CD4-positive, alpha-beta T cell treated with Interleukin-15 for 1 hour (primary cell): ENCODE measurements at places on chromosomes 16 and 17.

DNA sequence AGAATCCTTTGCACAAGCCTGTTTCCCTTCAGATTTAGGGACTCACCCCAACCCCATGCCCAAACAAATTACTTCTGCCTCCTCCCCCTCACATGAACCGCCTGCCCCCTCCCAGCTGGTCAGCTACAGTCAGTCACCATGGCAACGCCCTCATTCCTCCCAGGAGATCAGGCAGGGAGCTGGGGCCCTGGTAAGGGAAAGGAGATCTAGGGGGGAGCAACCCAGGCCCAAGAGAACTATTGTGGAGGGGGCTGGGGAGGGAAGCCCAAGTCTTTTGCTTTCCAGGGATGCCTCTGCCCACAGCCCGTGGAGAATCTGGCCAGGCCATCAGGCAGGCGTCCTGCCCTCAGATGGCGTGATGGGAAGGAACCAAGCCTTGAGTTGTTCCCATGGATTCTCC lies 2.8 kb downstream of the FAM171A2 start:
- DNase-seq = no peak

DNA sequence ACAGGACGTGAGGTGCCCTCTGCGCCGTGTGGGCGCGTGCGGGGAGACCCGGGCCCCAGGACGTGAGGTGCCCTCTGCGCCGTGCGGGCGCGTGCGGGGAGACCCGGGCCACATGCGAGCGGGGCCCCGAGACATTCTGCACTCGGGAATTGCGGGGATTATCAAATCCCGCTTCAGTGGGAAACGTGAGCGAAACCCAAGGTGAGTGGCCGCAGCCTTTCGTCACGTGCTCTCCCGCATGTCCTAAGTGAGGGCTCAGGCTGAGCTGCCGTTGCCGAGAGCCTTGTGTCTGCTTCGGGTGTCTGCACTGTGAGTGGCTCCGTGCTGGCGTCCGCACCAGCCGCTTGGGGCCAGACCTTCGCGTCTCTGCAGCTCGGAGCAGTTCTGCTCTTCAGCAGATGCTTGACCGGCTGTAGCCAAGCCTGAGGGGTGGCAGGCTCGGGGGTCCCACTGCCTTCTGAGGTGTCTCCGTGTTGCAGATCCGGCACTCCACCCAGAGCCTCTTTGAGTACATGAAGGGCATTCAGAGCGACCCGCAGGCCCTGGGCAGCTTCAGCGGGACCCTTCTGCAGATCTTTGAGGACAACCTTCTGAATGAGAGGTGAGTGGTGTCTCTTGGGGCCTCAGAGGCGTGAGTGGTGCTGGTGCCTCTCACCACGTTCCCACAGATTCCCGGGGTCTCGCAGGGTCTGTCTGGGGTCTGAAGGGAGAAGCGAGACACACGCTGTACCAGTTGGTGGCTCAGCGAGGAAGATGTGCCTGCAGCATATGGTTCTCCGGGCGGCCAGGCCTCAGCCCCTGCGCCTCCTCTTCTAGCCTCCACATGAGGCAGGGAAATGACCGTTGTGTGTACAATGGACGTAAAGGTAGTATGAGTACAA lies 90.5 kb upstream of the ZNF750 start:
- peak; percentile 15 for DNase-seq

DNA sequence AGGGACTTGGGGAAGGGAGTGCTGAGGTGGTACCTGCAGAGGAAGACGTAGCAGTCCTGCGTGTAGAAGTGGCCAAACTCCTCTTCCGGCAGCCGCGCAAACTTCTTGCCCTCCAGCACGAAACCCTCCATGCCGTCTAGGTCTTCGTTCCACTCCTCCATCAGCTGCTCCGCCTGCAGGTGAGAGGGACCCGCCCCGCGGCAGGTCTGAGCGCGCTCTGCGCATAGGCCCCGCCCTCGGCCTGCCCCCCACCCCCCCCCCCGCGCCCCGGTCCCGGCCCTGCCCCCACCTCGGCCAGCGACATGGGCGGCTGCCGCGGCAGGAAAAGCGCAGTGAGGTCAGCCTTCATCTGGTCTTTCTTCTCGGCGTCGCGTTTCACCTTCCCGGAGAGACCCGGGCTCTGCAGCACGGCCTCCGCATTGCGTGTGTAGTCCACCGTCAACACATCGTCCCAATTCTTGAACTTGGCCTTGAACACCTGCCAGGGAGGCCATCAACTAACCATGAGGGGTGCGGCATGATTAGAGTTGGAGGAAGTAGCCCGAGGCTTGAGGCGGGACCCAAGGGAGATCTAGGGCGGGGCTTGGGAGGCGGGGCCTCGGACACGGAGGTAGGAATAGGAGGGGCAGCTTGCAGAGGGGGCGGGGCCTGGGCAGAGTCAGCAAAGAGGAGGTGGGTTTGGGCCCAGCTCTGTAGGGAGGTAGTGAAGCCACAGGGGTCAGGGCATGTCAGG lies 11.5 kb downstream of the FLII start:
- peak; percentile 49 for DNase-seq

DNA sequence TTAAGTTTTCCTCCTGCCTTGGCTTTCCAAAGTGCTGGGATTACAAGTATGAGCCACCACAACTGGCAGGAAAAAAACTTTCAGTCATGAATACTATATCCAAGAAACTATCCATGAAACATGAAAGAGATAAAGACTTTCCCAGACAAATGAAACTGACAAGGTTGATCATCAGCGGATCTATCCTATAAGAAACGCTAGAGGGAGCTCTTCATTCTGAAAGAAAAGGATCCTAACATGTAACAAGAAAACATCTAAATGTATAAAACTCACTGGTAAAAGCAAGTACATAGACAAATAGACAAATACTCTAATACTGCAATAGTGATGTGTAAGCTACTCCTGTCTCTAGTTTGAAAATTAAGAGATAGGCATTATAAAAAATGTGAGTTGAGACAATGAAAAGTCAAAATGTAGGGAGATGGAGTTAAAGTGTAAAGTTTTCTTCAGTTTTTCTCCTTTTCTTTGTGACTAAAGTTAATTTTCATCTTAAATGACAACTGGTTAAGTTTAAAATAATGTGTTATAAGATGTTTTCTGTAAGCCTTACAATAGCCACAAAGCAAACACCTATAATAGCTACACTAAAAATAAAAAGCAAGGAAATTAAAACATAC lies 79.6 kb upstream of the TEKT1 start:
- DNase-seq = no peak

- DNase-seq = no peak
Measured at GRCh38 chr17:14316126-14316832, 15.4 kb downstream of the HS3ST3B1 start.

DNA sequence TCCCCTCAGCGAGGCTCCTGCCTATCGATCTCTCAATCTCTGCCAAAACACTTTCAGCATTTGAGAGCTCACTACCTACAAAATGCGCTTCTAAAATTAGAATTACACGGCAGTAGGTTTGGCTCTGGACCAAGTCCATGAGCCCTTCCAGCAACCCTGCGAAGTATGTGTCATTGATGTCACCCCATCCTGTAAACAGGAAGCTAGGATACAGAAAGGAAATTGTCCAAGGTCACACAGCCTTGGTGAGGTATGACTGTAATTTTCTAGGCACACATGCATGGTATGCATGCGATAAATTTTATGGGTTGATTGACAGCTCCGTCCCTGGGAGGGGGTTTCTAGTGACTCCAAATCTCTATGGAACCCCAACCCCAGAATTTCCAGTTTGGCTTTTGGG lies 330.3 kb upstream of the CDH5 start:
- DNase-seq = no peak

GRCh38 chr17:62790564-62790986 lies 17.5 kb downstream of the MARCHF10 start:
- no peak for DNase-seq

GRCh38 chr16:50857881-50858280 lies 116.0 kb downstream of the CYLD start:
- DNase-seq = no peak

GRCh38 chr17:28227316-28228108 lies 91.5 kb upstream of the TMEM97 start:
- DNase-seq = no peak

DNA sequence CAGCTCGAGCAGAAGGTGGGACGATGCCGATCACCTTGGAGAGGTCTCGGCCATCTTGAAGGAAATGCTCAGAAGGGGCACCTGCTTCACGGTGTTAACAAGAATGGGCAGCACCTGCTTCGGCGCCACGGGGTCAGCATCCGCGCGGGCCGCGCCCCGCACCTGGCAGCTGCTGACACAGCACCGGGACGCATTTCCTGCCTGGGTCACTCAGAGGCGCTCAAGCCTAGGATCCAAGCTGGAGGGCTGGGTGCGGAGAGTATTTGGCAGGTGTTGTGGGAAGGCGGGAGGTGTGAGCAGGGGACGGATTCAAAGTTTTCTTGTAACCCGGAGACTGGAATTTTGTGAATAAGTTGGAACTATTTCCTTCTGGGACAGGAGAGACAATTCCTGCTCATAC lies 39.3 kb upstream of the AKTIP start:
- no peak for DNase-seq
